Breast epithelium (tissue), 4 donors: ENCODE measurements at places on chromosomes 7 and 10. TPM values are rescaled to one million over a fixed set of nuclear protein-coding genes. Genes with fewer than 3 reads are reported as not detected.

DNA sequence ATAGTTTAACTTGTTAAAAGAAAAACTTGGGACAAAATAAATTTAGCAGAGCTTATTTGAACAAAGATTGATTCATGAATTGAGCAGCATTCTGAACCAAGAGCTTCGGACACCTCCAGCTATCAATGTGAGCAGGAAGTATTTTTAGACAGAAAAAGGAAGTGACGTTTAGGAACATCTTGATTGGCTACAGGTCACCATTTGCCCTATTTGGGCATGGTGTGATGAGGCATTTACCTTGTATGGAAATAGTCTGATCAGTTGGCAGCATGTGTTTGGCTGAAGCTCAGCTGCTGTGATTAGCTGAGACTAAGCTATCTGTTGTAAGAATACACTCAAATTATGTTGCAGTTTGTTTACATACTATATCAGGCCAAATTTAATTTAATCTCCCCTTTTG, 185.1 kb downstream of the ATRNL1 start:
- H3K4me3 ChIP-seq: no peak overlapping the region
- H3K27me3 ChIP-seq: no peaks in the 10 kb centered on the region
- no peaks in the 10 kb centered on the region for H3K36me3 ChIP-seq
- H3K27ac ChIP-seq: no peak overlapping the region
- H3K4me1 ChIP-seq: no peaks in the 10 kb centered on the region
- no peak for DNase-seq

MBL2 gene
- total RNA-seq: not detected

- H3K4me1 ChIP-seq: peaks cover 33% of the 10 kb centered on the region
- H3K27me3 ChIP-seq: no peaks in the 10 kb centered on the region
- H3K27ac ChIP-seq: no peak overlapping the region
- H3K4me3 ChIP-seq: no peak overlapping the region
These were observed 119.3 kb downstream of the FAM53B start for GRCh38 chr10:124624895-124625294.

DNA sequence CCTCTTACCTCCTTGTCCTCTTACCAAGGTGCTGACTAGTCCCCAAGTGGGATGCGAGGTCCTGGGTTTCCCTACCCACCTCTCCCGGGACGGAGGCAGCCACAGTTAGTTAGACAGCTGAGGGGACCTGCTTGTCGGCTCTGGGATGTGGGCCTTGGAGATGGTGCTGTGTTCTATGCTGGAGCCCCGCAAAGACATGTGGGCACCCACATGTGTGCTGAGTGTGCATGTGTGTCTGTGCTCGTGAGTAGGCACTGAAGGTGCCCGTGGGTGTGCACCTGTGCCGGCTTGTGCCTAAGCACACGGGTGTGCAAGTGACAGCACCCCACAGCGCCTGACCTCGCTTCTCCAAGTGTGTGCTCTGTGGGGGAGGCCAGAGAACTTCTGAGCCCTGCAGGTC, 62.2 kb downstream of the NEURL1 start:
- peaks cover 6% of the 10 kb centered on the region for H3K4me1 ChIP-seq
- H3K4me3 ChIP-seq: no peak overlapping the region
- H3K27ac ChIP-seq: no peak overlapping the region
- no peaks in the 10 kb centered on the region for H3K27me3 ChIP-seq

DNA sequence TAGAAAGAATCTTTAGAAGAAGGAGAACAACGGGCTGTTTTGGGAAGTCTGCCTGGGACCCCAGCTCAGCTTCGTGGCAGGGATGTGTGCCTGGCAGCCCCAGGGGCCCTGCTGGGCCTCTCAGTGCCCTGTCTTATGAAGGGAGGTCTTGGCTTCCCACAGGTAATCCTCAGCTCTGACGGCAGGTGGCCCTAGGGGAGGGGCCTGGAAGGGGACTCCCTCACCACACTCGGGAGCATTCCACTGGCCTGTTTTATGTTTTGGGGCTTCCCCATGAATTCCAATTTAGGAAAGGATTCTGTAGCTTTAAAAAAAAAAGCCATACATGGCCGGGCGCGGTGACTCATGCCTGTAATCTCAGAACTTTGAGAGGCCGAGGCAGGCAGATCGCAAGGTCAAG, 3.0 kb upstream of the DMBT1 start:
- H3K4me3 ChIP-seq: no peak overlapping the region
- no peak for DNase-seq
- H3K36me3 ChIP-seq: no peaks in the 10 kb centered on the region

DNA sequence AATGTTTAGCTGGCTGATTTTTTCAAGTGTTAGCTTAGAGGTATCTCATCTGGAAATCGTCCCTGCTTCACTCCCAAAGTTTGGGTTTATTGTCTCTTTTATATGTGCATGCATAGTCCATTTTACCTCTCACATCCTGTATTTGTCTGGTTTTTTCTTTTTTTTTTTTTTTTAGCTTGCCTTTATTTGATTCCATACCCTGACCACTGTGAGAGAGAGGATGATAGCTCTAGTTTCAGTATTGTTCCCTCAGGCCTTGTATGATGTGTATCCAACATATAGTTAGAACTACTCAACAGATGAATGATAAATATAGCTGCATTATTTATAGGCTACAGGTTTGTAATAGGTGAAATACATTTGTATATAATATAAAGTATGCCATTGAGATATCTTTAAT, 29.9 kb downstream of the PCGF5 start:
- H3K4me3 ChIP-seq: no peak overlapping the region
- H3K27ac ChIP-seq: no peak overlapping the region
- H3K27me3 ChIP-seq: no peaks in the 10 kb centered on the region
- H3K4me1 ChIP-seq: no peaks in the 10 kb centered on the region
- DNase-seq: no peak
- H3K36me3 ChIP-seq: peaks cover 7% of the 10 kb centered on the region

- no peaks in the 10 kb centered on the region for H3K36me3 ChIP-seq
- no peak overlapping the region for H3K4me3 ChIP-seq
- H3K27ac ChIP-seq: no peak overlapping the region
- no peaks in the 10 kb centered on the region for H3K27me3 ChIP-seq
These were observed 230.9 kb downstream of the CAMK1D start for GRCh38 chr10:12579954-12580858.

NCF1 gene
- 6.1 TPM for total RNA-seq

SAMD9L gene
- 10.5 TPM for total RNA-seq

- no peaks in the 10 kb centered on the region for H3K36me3 ChIP-seq
- H3K4me3 ChIP-seq: no peak overlapping the region
- no peaks in the 10 kb centered on the region for H3K4me1 ChIP-seq
- no peaks in the 10 kb centered on the region for H3K27me3 ChIP-seq
These were observed 129.8 kb upstream of the TMEM229A start for GRCh38 chr7:124162667-124163066.

RADIL gene
- total RNA-seq: 8.5 TPM

- no peaks in the 10 kb centered on the region for H3K4me1 ChIP-seq
- H3K27me3 ChIP-seq: no peaks in the 10 kb centered on the region
- no peak for DNase-seq
- H3K36me3 ChIP-seq: no peaks in the 10 kb centered on the region
- no peak overlapping the region for H3K4me3 ChIP-seq
These were observed 808.9 kb downstream of the CCSER2 start for GRCh38 chr10:85137253-85137652.

CCDC201 gene
- total RNA-seq: not detected

DNA sequence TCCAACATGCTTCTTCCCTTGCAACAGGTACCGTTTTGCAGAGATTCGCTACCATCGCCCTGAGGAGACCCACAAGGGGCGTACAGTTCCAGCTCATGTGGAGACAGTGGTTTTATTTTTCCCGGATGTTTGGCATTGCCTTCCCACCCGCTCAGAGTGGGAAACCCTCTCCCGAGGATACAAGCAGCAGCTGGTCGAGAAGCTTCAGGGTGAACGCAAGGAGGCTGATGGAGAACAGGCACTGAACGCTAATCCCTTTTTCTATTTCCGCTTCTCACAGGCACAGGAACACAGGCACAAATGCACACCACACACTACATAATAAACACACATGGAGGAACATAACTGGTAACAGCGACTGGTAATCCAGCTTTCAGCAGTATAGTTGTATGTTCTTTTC, 35.2 kb downstream of the CCAR1 start:
- DNase-seq: no peak
- peaks cover 24% of the 10 kb centered on the region for H3K36me3 ChIP-seq
- H3K27me3 ChIP-seq: no peaks in the 10 kb centered on the region
- H3K4me3 ChIP-seq: no peak overlapping the region
- no peak overlapping the region for H3K27ac ChIP-seq

FZD8 gene
- total RNA-seq: 3.0 TPM

GRCh38 chr10:47113907-47114500, 186.0 kb upstream of the GDF10 start:
- H3K36me3 ChIP-seq: no peaks in the 10 kb centered on the region
- H3K4me1 ChIP-seq: no peaks in the 10 kb centered on the region
- H3K4me3 ChIP-seq: no peak overlapping the region
- no peak overlapping the region for H3K27ac ChIP-seq

CLRN3 gene
- 0.98 TPM for total RNA-seq

- peaks cover 19% of the 10 kb centered on the region for H3K27me3 ChIP-seq
- no peak for DNase-seq
- no peak overlapping the region for H3K4me3 ChIP-seq
- no peaks in the 10 kb centered on the region for H3K36me3 ChIP-seq
- H3K27ac ChIP-seq: no peak overlapping the region
These were observed 3.6 kb downstream of the CALY start for GRCh38 chr10:133332936-133333699.

GRCh38 chr10:110510086-110510485, 12.4 kb downstream of the DUSP5 start:
- no peaks in the 10 kb centered on the region for H3K27me3 ChIP-seq
- H3K27ac ChIP-seq: no peak overlapping the region
- DNase-seq: no peak

DNA sequence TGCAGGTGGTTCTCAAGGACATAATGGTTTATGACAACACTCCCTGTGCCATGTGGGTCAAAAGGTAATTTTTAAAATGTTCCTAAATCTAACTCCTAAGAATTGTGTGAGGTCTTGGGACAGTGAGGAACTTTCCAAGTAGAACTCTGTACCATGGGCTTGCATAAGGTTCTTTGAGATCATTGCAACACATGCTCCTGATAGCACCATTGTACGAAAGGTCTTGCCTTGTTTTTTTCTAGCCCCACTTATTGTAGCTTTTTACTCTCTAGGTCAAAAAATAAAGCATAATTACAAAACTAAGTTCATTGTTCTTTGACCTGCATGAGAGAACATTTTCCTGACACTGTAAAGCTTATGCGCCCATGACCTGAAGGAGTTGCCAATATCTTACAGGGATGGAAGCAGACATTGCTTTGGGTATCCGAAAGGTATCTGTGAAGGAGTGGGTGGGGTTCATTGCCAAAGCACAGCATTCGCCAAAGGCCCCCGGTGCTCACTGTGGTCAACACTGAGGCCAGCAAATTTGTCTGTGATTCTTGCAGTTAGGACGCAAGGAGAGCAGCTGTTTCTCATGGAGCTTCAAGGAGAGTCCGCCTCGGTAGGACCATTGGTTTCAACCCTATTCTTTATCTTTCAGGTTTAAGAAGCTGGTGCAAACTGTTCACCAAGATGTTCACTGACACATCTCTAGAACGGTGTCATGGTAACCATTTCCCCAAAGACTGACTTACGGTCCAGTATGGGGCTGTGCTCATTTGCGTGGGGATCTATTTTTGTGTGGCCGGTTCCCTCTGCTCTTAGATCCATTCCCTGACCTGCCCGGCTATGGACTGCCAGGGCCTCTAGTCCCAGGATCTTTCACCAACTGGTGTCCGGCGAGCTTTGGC, 7.6 kb upstream of the PRKAG2 start:
- no peak for DNase-seq
- H3K27me3 ChIP-seq: no peaks in the 10 kb centered on the region
- H3K4me1 ChIP-seq: no peaks in the 10 kb centered on the region
- no peak overlapping the region for H3K27ac ChIP-seq

- no peak overlapping the region for H3K27ac ChIP-seq
- no peak for DNase-seq
- H3K36me3 ChIP-seq: no peaks in the 10 kb centered on the region
- H3K4me1 ChIP-seq: no peaks in the 10 kb centered on the region
- H3K27me3 ChIP-seq: no peaks in the 10 kb centered on the region
These were observed 2.0 kb downstream of the GAL3ST4 start for GRCh38 chr7:100166317-100166940.

PNLIPRP2 gene
- total RNA-seq: not detected

- H3K27me3 ChIP-seq: no peaks in the 10 kb centered on the region
- no peak overlapping the region for H3K4me3 ChIP-seq
- H3K27ac ChIP-seq: peak overlapping the region; percentile 100
- DNase-seq: no peak
- peaks cover 3% of the 10 kb centered on the region for H3K4me1 ChIP-seq
These were observed 2.0 kb upstream of the SFR1 start for GRCh38 chr10:104119996-104120395.

PLEKHS1 gene
- total RNA-seq: 30.0 TPM

DNA sequence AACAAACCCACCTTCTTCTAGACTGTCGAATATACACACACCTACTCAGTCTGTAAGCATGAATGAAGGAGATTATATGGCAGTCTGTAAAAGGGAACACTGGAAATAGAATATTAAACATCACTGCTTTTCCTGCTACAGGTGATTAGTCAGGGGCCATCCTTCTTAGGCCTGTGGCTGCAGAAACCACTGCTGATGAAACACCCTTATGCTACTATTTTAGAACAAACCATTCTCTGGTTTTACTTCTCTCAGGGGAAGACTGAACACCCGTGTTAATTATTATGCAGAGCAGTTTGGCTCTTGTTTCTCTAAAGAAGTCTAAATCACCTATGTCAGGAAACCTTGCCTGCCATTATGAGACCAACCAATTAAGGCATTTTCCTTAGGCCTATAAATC, 351.1 kb upstream of the KLF6 start:
- H3K27ac ChIP-seq: no peak overlapping the region
- no peaks in the 10 kb centered on the region for H3K36me3 ChIP-seq
- H3K4me3 ChIP-seq: no peak overlapping the region

DNA sequence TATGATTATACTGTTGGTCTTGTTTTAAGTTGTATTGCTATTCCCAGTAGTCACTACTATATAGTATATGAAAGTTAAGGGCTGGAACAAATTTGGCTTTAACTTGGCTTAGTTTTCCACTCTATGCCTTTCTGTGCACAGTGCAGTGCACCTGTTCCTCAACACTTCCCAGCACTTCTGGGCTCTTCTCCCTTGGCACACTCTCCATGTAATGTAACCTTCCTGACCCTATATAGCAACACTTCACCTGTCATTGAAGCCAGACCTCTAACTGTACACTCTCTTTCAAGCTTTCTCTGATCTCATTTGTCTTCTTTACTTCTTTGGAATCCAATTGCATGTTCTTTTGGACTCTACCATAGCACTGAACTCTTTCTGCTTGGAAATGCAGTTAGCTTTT, 83.9 kb upstream of the SMIM30 start:
- DNase-seq: no peak
- H3K36me3 ChIP-seq: no peaks in the 10 kb centered on the region
- no peaks in the 10 kb centered on the region for H3K4me1 ChIP-seq
- no peak overlapping the region for H3K27ac ChIP-seq
- H3K27me3 ChIP-seq: no peaks in the 10 kb centered on the region

DNA sequence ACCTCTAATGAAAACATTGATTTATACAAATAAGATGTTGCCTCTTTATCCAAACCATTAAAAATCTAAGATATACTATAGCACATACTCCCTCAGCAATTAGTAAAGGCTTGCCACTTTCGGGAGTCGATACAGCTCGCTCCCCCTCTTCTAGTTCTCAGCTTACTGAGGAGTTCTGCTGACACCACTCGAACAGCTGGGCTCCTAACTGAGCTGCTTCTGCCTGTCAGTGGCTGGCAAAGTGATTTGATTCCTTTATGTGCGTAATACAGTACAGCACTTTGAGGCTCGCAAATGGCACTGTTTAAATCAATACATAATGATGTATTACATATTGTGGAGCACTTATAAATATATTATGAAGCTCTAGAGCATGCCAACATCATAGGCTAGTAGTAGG, 241.8 kb downstream of the CREB5 start:
- no peaks in the 10 kb centered on the region for H3K36me3 ChIP-seq
- no peak overlapping the region for H3K4me3 ChIP-seq
- H3K4me1 ChIP-seq: no peaks in the 10 kb centered on the region

- H3K4me1 ChIP-seq: no peaks in the 10 kb centered on the region
- no peak overlapping the region for H3K4me3 ChIP-seq
- H3K27me3 ChIP-seq: no peaks in the 10 kb centered on the region
- H3K36me3 ChIP-seq: no peaks in the 10 kb centered on the region
- DNase-seq: no peak
These were observed 96.2 kb downstream of the CDH23 start for GRCh38 chr10:71492872-71493271.
